ENCODE measurements at places on chromosomes 3 and 15.

- no peak for DNase-seq
Measured at GRCh38 chr3:124360155-124360554, 368.2 kb upstream of the ROPN1 start.

DNA sequence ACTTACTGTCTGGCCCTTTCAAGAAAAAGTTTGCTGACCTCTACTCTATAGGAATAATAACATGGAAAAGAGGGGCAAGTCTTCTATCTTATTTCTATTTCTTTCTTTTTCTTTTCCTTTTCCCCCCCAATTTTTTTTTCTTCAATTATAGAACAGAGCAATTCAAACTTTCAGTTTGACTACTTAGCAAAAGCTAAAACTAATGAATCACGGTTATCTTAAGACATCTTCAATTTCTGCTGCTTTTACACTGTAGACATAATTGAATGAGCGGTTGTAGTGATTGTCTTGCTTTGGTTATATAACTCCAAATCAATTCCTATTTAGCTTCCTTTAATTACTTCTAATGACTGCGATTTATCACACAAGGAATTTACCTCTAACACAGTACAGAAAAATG lies 74.3 kb upstream of the P2RY1 start:
- DNase-seq, result no peak

DNA sequence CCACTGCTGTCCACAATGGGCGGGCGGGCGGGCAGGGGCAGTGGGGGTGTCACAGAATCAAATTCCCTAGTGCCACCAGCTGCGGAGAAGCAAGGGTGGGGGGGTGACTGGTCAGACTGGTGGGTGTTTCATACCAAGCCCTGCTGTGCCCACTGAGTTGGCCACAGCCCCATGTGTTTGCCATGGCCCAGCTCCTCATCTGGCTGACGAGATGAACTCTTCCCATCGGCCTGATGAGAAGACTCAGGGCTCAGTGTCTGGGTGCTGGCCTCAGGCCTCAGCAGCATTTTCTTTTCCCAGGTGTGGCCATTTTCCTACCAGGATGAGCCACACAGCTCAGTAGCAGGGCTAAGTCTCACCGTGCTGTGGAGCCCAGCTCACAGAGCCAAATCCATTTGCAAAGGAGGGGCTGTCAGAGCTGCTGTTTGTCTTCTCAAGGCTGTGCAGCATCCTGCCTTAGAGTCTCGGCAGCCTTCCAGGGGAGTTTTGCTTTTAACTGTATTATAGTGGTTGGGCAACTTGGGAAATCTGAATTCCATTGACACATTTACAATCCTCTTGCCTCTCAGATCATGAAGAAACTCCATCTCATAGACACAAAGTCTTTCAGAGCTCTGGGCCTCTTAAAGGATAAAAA lies 176.8 kb downstream of the ABHD5 start:
- DNase-seq, result no peak

DNA sequence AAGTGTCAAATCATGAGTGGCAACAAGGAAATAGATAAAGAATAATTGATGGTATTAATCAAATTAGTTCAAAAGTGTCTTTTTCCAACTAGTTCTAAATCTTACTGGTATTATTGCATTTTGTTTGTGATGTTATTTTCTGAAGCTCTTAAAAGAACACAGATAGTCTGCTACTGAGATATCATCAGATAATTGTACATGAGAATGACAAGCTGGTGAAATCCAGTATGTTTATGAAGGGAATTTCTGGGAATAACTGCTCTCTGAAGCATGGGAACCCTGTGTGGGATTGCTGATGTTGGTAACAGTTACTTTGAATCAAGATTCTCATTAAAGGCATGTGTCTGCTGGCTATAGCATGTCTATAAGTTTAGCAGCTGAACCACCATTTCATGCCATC lies 190.3 kb upstream of the CDIN1 start:
- DNase-seq, result no peak

DNA sequence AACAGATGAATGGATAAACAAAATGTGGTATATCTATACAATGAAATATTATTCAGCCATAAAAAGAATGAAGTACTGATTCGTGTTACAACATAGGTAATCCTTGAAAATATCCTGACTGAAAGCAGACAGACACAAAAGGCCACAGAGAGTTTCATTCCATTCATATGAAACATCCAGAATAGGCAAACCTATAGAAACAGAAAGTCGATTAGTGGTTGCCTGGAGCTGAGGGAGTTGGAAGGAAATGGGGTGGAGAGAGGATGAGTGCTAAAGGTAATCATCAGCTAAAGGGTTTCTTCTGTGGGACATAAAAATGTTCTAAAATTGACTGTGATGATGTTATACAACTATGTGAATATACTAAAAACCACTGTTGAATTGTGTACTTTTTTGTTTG lies 22.9 kb downstream of the FOXP1 start:
- DNase-seq, result no peak

- DNase-seq, result no peak
Measured at GRCh38 chr3:99857278-99857677, 39.6 kb downstream of the CMSS1 start.
